ENCODE measurements at places on chromosomes 7 and 10.

DNA sequence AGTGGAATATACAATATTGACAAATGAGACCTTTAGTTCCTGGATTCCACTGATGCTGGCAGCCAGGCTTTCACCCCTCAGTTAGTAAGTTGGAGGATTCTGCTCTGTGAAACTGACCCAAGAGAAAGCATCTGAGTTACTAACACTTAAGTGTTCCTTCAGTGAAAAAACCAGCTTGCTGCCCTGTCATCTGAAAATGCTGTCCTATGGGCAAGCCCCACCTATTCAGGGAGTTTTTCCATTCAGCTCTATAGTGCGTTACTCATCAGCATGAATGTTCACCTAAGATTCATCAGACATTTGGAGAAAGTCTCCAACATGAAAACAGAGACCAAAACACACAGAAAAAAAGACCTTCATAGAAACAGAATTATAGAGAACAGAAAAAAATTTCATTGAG, 37.9 kb downstream of the PRPF18 start:
- DNase-seq: no peak

GRCh38 chr10:94630017-94630688, 53.4 kb upstream of the CYP2C18 start:
- DNase-seq: no peak

DNA sequence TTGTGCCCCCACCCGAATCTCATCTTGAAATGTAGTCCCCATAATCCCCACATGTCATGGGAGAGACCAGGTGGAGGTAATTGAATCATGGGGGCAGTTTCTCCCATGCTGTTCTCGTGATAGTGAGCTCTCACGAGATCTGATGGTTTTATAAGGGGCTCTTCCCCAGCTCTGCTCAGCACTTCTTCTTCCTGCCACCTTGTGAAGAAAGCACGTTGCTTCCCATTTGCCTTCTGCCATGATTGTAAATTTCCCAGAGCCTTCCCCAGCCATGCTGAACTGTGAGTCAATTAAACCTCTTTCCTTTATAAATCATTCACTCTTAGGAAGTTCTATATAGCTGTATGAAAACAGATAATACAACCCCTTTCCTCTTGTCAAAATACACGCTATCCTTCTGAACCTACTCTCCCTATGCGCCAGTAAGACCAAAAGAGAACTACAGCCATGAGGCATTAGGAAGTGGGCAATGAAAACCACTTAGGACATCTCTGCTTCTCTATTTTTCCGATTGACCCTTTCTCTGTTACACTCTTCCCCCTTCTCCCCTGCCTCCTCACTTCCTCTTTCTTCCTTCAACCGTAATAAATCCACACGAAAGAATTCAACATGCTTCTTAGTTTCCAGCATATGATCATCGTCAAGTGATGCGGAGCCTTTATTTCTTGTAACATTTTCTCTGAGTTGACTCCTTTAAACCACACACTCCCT, 101.2 kb upstream of the WDR11 start:
- DNase-seq: no peak

- DNase-seq: peak; percentile 84
These were observed 158.9 kb downstream of the KLF6 start for GRCh38 chr10:3625959-3626751.

DNA sequence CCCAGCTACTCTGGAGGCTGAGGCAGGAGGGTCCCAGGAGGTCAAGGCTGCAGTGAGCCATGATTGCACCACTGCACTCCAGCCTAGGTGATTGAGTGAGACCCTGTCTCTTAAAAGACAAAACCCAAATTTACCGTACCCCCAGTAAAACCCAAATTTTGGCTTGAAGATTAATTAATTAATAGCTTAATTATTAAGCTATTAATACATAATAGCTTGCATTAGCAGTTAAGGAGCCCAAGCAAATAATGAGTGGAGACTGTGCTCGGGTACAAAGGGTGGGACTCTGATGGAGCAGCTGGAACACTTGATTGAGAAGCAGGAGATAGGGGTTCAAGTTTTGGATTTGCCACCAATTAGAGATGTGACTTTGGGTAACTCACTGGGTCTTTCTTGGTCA, 28.9 kb downstream of the NRF1 start:
- DNase-seq: no peak

Data from skeletal muscle cell (primary cell).